ENCODE measurements at places on chromosomes 12 and 14. TPM values are rescaled to one million over a fixed set of nuclear protein-coding genes. Genes with fewer than 3 reads are reported as not detected.

The GPR132 gene
- not detected for total RNA-seq

The KRT5 gene
- total RNA-seq = not detected

The NDRG2 gene
- total RNA-seq = 16.0 TPM

The SMOC1 gene
- not detected for total RNA-seq

The MYO1H gene
- not detected for total RNA-seq

The MIP gene
- 0.15 TPM for total RNA-seq

The ETFBKMT gene
- 0.08 TPM for total RNA-seq

The OR10P1 gene
- not detected for total RNA-seq

The DPPA3 gene
- not detected for total RNA-seq

DNA sequence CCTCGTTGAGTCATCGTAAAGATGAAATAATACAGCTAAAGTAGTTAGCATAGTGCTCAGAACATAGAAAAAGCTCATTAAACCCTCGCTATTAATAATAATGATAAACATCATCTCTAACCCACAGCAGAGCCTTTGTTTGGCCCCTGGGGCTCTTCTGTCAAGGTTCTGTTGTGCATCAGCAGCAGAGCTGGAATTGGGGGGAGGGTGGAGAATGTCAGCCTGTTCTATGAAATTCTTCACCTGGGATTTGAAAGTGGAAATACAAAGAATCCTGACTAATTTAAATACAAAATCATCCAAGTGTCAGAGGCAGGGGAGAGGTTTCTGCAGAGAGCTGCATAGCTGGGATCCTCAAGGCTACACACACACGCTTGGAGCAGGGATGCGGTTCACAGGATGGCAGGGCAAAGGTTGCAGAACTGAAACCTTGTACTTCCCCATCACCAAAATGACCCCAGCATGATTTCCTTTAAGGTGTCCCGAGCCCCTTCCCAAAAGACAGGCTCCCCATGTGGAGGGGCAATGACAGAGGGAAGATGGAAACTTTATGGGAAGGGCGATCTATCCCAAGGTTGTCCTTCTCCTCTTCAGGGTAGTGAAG, 71.8 kb downstream of the DAD1 start:
- no peak for DNase-seq

GRCh38 chr12:15356951-15357364, 34.6 kb downstream of the PTPRO start:
- DNase-seq = no peak

GRCh38 chr12:114655934-114656749, 27.8 kb downstream of the TBX3 start:
- peak; percentile 16 for DNase-seq

DNA sequence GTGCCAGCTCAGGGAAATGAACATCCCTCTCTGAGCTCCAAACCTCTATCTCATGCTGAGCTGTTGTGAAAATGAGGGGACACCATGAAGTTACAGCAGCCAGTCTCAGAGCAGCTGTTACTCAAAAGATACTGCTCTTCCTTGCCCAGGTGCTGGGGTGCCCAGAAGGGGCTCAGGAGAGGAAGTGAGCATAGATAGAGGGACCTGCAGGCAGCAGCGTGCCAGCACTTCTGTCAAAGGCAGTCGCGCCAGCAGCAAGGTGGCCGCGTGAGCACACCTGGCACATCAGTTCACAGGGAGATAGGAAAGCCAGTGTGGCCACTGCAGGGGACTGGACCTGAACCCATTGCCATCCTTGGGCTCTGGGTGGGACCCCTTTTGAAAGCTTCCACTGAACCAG, 27.8 kb downstream of the C14orf132 start:
- DNase-seq = no peak

GRCh38 chr14:84566109-84566508, 963.8 kb upstream of the FLRT2 start:
- DNase-seq = no peak

DNA sequence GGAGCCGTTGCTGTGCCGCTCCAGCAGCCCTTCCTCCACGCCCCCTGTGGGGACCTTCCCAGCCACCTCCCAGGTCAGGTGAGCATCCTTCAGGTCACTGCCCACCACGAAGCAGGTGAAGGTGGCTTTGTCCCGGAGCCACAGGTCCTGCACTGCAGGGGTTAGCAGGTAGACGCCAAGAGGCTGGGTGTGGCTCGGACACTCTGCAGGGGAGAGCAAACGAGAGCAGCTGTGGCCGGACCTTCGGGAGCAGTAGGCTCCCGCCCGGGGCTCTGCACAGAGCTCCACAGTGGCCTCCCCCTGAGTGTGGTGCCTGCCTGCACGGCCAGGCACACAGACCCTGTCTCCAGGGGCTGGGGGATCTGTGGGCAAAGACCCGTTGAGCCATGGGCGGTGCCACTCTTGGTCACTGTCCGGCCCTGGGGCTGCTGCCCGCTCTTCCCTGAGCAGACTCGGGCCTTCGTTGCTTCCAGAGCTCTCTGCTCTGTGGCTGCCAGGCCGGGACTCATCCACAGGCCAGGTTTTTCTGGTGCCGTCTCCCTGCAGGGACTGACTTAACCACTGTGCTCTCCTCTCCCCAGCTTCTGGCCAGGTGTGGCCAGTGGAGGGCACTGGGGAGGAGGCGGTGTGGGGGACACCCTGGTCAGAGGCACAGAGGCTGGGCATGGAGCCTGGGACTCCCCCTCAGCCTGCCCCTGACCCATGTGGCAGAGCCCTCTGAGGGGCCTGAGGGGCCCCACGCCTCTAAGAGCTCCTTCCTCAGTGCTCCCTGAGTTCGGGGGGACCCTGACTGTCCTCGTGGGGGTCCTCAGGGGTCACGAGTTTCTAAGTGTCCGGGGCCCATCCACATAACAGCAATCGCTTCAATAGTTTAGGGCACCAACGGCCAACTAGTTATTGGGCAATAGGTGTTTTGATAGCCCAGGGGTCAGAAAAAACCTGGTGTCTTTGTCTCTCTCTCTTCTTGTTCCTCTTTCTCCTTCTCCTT, 314.9 kb downstream of the TMEM121 start:
- no peak for DNase-seq

GRCh38 chr14:61113561-61114225, 132.6 kb downstream of the SLC38A6 start:
- DNase-seq = no peak

DNA sequence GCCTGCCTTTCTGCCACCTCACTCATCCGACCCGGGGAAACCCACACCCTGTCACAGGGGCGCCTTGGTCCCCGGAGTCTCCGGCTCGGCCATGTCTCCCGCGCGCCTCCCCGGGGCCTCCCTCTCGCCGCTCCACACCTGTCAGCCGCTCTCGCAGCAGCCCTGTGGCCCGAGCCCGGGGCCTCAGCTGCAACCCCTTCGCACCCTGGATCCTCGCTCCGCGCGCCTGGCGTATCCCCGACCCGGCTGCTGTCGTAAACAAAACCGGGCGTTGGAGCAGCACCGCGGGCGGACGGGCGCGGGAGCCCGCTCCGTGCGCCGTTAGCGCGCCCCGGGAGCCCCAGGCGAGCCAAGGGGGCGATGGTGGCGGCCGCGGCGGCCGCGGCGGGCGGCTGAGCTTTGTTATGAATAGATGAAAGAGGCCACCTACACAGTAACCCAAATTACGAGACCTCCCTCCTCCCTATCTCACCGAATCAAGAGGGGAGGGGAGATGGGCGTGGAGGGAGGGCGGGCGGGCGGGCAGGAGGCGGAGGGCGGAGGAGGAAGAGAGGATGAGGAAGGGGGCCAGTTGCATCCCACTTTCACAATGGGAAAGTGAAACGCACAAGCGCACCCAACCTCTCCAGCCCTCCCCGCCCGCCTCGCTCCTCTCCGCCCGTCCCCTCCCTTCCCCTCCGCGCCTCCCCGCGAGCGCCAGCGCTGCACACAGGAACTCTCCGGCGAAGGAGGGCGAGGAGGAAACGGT, at the start of gene PLXNC1:
Gene PLXNC1, plus strand, starts transcription at position 587 of the 748 bp plus-strand sequence. CDS start 395 bp downstream, outside the sequence.
- DNase-seq = no peak

- DNase-seq = no peak
Measured at GRCh38 chr14:101926085-101926484, 38.3 kb upstream of the DYNC1H1 start.

DNA sequence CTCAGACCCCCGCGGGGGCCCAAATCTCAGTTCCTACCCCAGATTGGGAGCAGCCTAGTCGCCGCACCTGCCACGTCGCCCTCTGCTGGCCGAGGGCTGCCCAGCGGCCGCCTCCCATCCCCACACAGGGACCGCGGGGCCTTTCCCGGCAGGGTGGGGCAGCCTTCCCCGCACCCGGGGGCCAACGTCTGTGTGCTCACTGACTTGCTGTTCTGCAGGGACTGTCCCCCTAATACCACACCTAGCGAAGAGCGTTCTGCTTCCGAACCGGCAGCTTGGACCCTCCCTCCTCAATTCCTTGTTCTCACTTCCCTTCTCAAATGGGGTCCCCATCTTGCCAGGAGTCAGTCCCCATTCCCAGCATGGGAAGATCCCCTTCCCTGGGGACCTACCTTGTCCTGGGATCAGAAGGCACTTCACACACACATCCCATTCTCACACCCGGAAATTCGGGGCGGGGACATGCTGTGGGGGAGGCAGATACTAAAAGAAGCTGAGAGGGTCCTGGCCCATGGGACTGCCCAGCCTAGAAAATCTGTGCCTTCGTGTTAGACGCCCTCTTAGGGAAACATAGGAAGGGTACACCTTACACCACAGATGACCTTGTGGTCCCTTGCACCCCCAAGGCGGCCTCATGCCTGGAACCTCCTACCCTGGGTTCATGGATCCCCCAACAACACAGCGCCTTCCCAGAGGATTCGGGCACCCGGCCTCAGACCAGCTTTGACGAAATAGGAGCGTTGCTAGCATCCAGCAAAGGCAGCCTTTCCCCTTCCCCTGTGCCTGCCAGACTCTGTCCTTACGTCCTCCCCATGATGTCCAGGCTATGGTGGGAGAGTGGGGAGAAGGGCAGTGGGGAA, 16.4 kb downstream of the ACVRL1 start:
- DNase-seq = peak; percentile 24

- DNase-seq = no peak
Measured at GRCh38 chr14:44873536-44873935, 88.2 kb downstream of the KLHL28 start.

DNA sequence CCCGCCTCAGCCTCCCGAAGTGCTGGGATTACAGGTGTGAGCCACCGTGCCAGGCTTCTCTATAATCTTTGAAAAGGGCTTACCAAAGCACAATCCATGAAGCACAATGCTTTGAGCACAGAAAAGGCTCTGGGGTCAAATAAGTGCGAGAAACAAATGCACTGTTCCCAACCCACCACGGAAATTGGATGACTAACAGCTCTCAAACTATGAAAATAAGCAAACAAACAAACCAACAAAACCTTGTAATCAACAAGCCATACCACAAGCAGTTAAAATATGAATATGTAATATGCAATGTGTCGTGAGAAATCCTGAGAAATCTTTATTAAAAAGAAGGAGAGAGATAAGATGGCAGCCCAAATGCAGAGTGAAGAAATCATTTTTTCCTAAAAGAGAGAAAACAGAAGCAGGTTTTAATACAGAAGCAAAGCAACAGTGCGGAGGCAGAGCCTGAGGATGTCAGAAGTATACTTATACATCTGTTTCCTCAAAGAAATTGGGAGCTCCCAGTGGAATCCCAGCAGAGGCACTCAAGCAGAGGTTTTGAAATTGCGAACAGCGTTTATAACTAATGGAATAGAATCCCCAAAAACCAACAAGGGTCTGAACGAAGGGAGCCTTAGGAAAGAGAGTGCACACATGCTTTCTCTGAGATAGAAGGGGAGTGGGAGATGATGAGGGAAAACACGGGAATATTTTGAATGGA, 17.1 kb downstream of the SMCO2 start:
- no peak for DNase-seq

- no peak for DNase-seq
Measured at GRCh38 chr12:9883175-9883574, 1.9 kb downstream of the KLRF2 start.

DNA sequence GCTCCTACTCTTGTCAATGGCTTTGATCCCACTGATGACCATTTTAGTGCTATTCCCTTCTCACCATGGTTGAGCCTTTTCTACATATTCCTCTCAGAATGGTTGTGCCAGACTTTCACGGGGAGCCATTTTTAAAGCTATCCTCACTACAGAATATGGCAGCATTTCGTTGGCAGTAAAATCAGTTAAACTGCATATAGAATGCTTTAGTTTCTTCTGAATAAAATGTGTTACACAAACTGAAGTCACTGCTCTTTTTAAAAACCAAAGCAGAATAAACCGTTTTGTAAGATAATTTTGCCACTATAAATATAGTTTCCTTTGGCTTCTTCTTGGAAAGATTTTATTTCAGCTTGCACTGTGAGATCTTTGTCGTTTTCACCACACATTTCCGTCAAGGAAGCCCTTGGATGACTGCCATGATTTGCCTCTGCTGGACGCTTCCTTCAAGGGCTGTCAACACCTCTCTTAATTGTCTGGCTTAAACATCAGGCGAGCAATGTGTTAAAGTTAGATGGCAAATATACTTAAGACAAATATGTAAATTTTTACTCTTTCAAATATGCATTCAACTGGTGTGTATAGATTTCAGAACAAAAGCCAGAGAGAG, 624.2 kb downstream of the DIO2 start:
- no peak for DNase-seq

GRCh38 chr12:1093166-1093751, 102.2 kb downstream of the ERC1 start:
- peak; percentile 81 for DNase-seq

DNA sequence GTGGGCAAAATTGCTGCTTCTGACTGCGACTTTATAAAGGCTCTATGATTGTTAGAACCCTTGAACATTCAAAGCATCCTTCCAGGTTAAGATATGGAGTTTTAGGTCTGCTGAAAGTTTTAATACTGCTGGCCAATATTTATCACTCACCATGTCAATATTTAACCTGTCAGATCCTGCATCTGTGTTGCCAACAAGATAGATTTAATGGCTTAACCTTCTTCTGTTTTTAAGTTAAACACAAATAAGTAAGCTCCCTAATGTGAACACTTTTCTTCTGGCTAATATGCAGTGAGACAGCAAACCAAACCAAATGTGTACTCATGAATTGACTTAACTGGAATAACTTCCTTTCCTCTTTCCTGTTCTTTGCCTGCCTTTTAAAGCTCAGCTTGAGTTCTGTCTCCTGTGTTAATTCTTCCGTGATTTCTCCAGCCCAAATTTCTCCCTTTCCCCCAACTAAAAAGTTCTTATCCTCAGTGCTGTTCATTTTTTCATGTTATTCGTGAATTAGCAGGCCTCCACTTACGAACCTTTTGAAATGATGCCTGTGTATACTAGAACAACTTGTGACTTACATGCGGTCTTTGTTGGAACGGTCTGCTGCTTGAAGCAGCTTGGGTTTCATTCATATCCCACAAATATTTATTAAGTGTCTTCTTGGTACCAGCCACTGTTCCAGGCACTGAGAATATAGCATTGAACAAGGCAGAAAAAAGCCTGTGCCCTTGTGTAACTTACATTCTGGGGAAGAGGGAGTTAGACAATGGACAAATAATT, 9.1 kb downstream of the FBXW8 start:
- DNase-seq = no peak

GRCh38 chr12:52977170-52977569, 28.3 kb downstream of the KRT18 start:
- peak; percentile 0 for DNase-seq

Measured in HT-29 (cell line).